T-cell (primary cell): ENCODE measurements at places on chromosomes 7 and 10. TPM values are rescaled to one million over a fixed set of nuclear protein-coding genes. Genes with fewer than 3 reads are reported as not detected.
A peak's percentile ranks its signal among the peaks of the same experiment; 100 is the strongest.

DNA sequence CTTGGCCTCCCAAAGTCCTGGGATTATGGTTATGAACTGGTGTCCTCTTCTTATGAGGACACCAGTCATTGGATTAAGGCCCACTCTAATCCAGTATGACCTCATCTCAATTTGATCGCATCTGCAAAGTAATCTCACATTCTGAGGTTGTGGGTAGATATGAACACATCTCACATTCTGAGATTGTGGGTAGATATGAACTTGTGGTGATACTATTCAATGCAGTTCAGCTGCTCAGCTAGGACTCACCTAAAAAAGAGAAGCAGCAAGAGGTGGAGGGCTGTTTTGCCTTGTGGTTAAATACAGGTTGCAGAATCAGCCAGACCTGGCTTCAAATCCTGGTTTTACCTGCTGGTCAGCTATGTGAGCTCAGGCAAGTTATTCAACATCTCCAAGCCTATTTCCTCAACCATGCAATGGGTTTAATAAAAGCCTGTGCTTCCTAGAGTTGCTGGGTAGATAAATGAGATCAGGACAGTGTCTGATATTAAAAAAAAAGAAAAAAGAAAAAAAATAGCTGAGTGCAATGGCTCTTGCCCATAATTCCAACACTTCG lies 8.5 kb upstream of the BAG3 start:
- peak overlapping the region; percentile 24 for H3K27ac ChIP-seq
- peaks cover 29% of the 10 kb centered on the region for H3K4me1 ChIP-seq
- DNase-seq: no peak
- no peaks in the 10 kb centered on the region for H3K36me3 ChIP-seq

Gene PITRM1
- 81.0 TPM for total RNA-seq

- H3K27ac ChIP-seq: no peak overlapping the region
- H3K4me1 ChIP-seq: no peaks in the 10 kb centered on the region
- no peak for DNase-seq
- H3K36me3 ChIP-seq: no peaks in the 10 kb centered on the region
- H3K4me3 ChIP-seq: no peak overlapping the region
These were observed 14.5 kb downstream of the VWC2 start for GRCh38 chr7:49787980-49788379.

Gene GRID2IP
- total RNA-seq: 0.30 TPM

DNA sequence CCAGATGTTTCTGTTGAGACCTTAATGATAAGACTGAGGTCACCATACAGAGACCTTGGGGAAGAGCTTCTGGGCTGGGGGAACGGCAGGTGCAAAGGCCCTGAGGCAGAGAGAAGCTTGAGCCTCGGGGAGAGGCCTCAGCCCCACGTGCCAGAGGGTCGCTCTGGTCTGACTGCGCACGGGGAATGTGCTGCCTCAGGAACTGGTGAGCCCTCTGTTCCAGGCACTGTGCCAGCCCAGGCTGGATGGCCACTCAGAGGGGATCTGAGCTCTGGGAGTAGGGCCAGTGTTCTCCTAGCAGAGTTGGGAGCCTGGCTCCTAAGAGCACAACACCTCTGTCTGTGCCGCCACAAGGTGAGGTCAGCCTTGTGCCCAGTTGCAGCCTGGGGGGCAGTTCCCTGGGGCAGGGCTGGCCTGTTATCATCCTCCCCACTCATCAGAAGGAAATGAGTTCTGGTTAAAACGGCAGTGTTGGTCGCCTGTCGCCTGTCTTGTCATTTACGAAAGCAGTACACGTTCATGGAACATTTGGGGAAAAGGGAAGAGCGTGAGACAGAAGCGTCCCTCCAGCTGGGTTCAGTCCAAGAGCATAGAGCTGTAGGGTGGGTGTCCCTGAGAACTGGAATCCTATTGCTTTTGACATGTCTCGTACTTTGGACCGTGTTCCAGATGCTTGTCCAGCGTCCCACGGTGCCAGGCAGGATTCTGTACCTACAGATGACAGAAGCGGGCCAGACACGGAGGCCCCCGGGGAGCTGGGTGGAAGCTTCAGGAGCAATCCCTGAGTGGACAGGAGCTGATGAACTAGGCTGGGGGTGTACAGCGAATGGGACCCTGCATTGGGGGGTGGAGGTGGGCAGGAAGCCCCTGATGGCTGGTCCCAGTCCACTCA lies 4.3 kb downstream of the TTYH3 start:
- H3K36me3 ChIP-seq: peaks cover 15% of the 10 kb centered on the region
- no peaks in the 10 kb centered on the region for H3K27me3 ChIP-seq
- peaks cover 4% of the 10 kb centered on the region for H3K4me1 ChIP-seq
- H3K4me3 ChIP-seq: no peak overlapping the region
- no peak overlapping the region for H3K27ac ChIP-seq
- DNase-seq: no peak
